ENCODE measurements at places on chromosomes 1 and 21.

GRCh38 chr1:6738987-6739676, 37.5 kb upstream of the DNAJC11 start:
- no peak for DNase-seq

- no peak for DNase-seq
These were observed 15.7 kb upstream of the HAX1 start for GRCh38 chr1:154256686-154257085.

- no peak for DNase-seq
These were observed 50.6 kb upstream of the CNTN2 start for GRCh38 chr1:204992201-204992997.

GRCh38 chr1:157932069-157932468, 61.4 kb upstream of the KIRREL1 start:
- no peak for DNase-seq

DNA sequence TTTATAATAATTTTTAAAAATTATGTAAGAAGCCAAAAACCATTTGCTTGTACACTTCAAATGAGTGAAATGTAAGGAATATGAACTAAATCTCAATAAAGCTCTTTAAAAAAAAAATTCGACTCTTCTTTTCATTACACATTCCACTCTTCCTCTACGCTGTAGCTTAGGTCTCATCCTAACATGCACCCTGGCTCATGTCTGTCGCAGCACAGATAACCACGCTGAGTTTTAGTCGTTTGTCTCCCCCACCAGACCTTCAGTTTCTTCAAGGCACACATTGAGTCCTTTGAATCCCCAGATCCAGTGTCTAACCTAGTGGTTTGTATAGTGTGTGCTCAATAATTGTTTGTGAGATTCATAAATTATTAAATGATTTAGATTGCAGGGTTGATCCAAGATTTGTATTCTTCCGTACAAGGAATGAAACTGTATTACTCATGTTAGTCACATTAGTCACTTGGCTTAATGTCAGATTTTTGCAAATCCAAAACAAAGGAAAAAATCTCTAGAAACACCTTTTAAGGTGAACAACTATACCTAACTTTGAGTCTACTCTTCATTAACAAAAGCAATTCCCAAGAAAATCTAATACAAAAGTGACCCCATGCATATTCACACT, 57.3 kb downstream of the SLC25A24 start:
- DNase-seq: no peak

DNA sequence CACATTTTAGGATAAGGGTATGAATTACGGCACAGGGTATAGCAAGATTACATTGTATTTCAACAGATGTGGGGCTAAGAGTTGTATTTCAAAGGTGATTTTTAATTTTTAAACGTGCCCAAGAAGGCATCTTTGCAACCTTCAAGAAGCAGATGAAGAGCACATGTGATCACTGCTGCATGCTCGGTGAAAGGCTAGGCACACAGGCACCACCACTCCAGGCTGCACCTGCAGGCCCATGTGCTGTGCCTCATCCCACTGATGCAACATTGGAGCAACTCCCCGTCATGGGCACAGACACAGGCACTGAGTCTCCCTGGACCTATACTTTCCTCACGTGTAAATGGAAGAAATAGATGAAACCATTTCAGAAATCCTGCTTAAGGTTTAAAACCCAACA, 23.5 kb downstream of the UBE2G2 start:
- no peak for DNase-seq

DNA sequence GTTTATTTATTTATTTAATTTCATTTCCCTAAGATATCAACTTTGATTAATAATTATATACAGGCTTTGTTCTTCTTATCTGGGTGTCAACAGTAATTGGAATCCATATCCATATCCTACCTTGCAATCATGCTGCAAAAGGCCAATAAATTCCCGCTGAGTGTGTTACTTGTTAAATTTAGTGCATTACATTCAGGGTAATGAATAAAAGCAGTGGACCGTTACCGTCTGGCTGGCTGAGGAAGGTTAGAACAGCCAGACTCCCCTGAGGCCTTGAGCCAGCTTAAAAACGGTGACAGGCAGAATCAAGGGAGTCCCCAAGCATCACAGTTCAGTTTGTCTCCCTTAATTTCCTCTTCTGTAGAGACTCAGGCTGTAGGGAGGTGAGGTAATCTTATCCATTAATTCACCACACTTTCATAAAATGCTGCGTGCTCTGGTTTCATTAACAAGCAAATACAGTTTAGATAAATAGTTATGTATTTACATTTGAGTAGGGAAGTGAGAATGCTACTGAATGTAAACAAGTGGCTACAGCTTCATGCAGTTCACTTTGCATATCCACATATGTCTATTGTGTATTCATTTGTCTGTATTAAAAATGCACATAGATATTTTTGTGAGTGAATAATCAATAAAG, 888.2 kb upstream of the CXADR start:
- no peak for DNase-seq

DNA sequence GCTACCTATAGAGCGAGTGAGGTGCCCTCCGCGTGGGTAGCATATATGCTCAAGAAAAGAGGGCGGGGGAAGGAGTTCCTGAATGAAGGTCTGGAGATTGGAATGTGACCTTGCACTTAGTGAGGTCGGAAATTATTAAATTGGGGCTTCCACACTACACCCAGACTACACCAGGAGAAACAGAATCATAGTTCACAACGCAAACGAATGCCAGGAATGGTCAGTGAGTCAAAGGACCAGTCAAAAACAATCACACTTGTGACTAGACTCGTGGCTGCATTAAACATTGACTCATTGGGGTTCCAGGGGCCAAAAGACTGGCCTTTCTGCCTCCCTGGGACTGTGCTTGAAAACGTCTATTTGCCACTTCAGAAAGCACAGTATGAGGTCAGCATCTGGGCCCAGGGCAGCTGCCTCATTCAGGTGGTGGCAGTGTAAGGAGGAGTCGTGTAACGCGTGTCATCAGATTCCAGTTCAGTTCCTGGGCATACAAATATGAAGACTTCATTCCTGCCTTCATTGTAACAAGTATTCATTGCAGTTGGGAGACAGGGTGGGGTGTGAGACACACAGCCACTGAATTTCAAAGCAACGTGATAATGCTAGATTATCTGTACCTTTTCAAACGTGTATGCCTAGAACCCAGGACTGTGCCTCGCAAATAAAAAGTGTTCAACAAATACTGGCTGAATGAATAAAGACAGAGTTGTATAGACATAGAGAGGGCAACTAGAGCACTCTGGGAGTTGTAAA, at the start of gene YOD1:
TSS of gene YOD1 (minus strand) at position 18 of the 753 bp plus-strand sequence. CDS start 178 bp downstream, outside the sequence.
- no peak for DNase-seq

DNA sequence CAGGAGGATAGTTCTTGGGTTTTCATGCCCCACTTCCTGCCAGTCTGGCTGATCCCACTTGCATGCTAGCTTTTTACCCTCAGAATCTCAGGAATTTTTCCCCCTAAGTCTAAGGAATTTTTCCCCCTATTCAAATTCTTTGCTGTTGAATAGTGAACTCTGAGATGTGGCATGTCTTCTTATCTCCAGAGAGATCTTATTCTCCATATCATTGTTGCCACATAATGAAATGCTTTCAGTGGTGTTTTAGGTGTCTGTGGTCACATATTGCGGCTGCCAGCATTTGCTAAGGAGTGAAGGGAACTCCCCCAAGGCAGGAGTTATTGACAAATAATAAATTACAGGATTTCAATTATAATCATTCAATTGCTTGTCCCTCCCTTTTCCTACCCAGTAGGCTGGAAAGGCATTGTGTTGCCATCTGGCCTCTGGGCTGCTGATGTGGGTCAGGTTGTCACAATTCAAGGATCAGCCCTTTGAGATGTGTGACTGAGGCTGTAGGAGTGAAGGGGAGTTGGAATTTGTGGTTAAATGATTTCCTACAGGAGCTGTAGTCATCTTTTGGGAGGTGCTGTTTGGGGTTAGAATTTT, 3.9 kb upstream of the FLG start:
- no peak for DNase-seq

GRCh38 chr1:93960641-93961147, 51.5 kb upstream of the GCLM start:
- DNase-seq: no peak

- no peak for DNase-seq
These were observed 13.9 kb downstream of the FAM151A start for GRCh38 chr1:54609301-54609921.

DNA sequence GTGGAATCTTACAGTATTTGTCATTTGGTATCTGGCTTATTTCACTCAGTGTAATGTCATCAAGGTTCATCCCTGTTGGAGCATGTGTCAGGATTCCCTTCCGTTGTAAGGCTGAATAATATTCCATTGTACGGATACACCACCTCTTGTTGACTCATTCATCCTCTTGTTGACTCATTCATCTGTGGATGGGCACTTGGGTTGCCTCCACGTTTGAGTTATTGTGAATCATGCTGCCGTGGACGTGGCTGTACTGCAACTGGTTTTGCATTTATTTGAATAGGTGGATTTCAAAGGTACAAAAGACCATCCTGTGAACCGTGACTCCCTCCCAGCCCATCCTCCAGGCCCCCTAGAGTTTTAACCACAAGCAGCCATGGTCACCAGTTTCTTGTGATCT, 11.9 kb upstream of the TCP10L start:
- no peak for DNase-seq

- no peak for DNase-seq
These were observed 41.3 kb upstream of the C1orf87 start for GRCh38 chr1:60114745-60115318.

DNA sequence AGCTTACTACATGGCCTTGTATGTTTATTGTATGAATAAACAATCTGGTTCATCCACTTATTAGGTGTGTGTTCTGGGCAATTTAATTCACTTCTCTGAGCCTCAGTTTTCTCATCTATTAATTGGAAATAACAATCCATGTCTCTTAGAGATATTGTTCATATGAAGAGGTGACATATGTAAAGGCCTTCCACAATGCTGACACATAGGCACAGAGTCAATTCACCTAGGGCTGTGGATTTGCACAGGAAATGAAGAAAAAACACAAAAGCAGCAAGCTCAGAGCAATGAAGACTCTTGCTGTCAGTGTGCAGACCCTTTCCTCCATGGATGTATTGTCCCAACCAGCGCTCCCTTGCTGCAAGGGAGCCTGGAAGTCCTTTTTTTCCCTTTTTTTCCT, 195.2 kb upstream of the CAMK1G start:
- no peak for DNase-seq

- no peak for DNase-seq
These were observed 56.5 kb downstream of the LAMC2 start for GRCh38 chr1:183242556-183242955.

DNA sequence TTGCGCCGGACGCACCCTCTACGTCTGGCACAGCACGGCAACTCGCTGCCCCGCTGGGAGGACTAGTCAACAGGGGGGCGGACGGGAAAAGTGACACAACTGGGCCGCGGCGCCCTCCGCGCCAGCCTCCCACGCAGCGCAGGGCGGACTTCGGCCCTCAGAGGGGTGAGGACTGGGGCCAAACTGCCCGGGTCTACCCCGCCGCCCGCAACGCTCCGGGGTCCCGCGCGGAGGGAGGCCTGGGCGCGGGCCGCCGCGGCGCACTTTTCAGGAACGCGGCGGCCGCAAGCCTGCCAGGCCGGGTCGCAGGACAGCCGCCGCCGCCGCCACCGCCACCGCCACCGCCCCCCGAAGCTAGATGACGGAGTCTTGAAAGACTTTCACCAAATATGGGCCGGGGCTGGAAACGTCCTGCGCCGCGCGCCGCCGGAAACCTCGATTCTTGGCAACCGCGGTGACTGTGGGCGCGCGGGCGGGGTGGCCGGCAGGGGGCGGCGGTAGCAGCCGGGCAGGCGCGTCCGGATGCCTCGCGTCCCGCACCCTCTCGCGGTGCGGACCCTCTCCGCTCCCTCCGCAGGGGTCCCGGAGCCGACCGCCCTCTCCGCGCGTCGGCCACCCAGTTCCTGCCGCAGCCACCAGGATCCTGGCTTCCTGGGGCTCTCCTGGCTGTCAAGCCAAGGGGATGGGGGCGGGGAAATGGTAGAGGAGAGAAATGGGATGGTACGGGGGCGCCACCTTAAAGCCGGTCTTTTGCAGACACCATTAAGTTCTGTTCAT, 3.7 kb upstream of the CCN1 start:
- peak; percentile 93 for DNase-seq

DNA sequence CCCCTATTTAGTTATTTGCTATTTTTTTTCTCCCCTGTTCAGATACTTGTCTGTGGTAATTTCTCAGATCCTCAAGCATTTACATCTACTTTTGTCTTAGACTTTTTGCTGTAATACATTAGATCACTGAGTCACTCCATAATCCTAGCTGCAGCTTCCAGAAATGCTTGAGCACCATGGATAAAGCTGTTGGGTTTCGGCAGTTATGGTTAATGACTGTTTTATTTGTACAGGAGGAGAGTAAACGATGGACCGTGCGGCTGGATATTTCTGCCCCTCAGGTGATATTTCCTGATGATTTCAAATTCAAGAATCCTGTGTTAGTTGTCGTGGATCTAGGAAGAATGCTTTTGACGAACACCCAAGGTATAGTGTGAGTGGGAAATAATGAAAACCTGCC, 42.9 kb downstream of the VPS13D start:
- DNase-seq: no peak

- DNase-seq: no peak
These were observed 814 bp downstream of the MTARC2 start for GRCh38 chr1:220748936-220749335.

- DNase-seq: no peak
These were observed 385.3 kb downstream of the SETD4 start for GRCh38 chr21:35674895-35675470.

DNA sequence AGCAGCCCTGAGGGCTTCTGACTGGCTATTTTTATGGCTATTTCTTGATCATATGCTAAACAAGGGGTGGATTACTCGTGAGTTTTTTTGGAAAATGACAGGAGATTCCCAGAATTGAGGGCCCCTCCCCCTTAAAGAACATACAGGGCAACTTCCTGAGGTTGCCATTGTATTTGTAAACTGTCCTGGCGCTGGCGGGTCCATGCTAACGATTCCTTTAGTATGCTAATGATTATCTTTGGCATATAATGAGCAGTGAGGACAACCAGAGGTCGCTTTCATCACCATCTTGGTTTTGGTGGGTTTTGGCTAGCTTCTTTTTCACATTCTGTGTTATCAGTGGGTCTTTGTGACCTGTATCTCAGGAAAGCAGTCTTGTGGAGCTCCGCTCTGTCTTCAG, 24.1 kb downstream of the FMN2 start:
- DNase-seq: no peak

DNA sequence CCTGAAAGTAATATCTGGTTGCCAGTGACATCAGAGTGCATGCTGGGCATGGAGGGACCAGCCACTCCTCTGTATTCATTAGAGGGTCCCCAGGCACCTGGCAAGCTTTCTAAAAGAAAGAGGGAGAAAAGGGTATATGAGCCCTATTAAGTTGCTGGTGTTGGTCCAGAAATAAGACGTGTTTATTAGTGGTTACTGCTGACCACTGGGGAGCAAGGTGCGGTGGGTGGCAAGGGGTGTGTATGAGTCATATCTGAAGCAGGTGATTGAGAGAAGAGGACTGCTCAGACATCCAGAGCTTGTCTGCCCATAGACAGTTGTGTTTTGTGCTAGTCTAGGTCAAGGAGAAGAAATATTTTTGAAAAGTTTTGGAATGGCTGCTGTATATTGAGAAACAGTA, 298.1 kb downstream of the TM2D1 start:
- DNase-seq: no peak

GRCh38 chr21:29209696-29210095, 79.3 kb downstream of the MAP3K7CL start:
- no peak for DNase-seq
